ENCODE measurements at places on chromosomes 1 and 21.

DNA sequence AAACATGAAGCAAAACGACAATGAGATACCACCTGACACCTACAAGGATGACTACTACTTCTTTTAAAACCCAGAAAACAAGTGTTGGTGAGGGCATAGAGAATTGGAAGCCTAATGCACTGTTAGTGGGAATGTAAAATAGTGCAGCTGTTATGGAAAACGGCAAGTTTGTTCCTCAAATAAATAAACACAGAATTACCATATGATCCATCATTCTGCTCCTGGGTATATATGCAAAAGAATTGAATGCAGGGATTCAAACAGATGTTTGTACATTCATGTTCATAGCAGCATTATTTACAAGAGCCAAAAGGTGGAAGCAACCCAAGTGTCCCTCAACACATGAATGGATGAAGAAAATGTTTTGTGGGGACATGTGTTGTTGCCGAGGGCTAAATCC lies 1.4 kb upstream of the S100A8 start:
- no peak for DNase-seq

DNA sequence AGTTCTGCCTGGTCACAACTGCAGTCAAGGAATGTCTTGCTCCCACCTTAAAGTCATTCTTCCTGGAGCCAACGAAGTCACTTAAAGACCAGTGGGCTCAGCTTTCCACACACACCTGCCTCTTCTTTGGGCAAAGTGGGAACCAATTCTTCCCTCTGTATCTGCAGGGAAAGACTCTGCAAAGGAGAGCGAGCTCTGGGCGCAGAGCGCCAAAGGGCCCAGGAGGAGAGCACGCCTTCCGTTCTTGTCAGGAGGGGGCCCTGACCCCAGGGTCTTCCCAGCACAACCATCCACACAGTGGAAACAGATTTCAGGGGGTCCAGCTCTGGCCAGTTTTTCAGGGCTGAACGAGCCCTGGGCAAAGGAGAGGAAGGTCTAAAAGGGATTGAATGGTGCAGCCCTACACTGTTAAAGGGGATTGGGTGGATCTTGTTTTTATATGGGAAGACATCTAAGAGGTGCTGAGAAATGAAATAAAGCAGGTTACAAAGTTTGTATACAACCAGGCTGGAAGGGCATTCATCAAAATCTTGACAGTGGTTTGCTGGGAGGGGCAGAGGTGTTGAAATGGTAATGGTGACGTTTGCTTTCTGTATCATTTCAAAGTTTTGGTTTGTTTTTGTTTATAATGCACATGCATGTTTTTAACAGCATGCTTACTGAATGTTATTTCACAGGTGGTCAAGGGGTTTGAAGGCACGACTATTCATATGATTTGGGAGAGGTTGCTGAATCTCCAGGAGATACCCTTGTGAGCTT lies 6.8 kb upstream of the OLIG2 start:
- DNase-seq = no peak

DNA sequence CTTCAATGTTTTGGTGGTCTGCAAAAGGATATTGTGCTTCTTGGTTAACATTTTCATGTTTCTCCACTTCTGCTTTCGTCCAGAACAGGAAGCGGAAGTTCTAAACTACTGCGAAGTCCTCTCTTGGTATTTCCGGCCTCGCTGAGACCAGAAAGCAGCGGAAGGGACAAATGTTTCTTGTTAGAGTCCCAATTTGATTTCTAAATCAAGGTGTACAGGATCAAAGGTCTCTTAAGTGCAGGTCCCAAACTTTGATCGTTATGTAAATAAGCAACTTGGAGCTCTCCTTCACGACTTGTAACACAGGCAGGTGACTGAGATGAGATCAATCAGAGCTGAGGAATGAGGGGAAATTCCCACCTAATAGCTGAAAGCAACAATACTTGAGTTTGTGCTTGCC lies 40.1 kb upstream of the HMCN1 start:
- DNase-seq = no peak

DNA sequence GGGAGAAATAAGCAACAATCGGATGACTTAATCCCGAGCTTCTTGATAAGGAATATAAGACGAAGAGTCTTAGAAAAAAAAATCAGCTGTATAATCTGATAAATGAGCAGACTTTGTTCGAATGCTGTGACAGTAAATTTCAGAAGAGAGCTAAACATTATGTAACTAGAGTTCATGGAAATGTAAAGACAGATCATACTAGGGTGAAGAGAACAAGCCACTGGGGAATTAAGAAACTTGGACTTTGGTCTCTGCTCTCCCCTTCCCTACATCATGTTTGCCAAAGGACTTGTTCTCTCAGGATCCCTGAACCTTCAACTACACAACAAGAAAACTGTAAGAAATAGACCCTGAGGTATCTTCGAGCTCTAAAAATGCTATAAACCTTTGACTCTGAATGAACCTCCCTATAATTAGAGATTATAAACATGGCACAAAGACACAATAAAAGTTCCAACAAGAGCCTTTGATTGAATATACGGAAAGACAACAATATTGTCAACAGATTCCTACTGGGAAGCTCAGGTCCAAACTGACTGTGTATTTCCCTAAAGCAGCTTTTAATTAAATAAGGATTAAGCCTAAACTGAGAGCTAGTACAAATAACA lies 27.5 kb downstream of the FRRS1 start:
- DNase-seq = no peak

DNA sequence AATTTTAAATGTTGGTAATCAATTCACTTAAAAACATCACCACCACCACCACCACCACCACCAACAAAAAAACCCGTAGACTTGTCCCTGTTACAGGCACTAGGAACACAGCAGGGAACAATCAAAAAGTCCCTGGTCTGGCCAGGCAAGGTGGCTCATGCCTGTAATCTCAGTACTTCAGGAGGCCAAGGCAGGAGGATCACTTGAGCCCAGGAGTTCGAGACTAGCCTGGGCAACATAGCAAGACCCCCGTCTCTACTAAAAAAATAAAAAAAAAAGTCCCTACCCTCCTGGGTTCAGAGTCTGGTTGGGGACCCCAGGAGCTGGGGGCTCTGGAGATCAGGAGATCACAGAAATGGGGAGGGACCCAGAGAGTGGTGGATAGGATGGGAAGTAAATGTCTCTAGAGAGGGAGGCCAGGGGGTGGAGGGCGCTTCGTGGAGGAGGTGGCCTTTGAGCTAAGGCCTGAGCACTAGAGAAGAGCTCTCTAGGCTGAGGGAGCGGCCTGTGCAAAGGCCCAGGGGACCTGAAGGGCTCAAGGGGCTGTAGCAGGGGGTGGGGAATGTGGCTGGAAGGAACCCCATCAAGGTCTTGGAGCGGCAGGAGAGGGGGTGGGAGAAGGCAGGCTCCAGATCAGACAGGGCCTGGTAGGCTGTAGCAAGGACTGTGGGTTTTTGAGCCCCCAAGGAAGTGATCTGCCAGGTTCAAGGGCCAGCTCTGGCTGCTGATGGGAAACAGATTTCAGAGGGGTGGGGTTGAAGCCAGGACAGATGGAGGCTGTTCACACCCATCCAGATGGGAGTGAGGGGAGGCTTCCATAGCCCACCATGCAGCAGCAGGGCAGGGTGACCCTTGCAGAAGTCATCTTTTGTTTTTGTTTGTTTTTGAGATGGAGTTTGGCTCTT lies 24.8 kb upstream of the VPS13D start:
- no peak for DNase-seq

- DNase-seq = no peak
Measured at GRCh38 chr21:36120304-36120888, 14.5 kb upstream of the CBR3 start.

DNA sequence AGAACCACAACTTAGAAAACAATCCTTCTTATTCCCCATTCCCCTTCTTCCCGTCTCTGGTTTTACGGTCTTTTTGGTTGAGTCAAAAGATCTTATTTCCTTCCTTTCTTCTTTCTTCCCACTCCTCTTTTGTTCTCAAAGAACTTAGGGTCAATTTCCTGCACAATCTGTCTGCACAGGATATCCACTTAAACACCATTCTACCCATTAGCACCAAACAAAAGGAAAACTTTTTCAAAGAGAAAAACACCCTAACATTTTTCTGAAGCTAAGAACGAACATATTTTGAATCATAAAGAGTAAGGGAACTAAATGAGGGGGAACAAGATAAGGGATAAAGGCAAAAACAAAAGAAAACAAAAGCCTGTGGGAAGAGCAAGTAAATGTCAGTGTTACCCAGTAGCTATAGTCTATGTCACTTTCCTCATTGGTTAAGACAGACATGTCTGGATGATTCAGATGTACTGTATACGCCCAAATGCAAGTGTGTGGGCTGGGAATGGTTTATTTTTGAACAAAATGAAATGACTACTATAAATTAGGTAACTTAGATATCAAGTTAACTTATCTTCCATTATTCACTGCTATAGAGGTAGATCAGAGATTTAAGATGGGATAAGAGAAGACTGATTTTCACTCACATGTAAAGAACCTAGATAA lies 59.9 kb downstream of the TOR3A start:
- DNase-seq = no peak

- no peak for DNase-seq
Measured at GRCh38 chr1:176193023-176193422, 14.1 kb downstream of the COP1 start.

DNA sequence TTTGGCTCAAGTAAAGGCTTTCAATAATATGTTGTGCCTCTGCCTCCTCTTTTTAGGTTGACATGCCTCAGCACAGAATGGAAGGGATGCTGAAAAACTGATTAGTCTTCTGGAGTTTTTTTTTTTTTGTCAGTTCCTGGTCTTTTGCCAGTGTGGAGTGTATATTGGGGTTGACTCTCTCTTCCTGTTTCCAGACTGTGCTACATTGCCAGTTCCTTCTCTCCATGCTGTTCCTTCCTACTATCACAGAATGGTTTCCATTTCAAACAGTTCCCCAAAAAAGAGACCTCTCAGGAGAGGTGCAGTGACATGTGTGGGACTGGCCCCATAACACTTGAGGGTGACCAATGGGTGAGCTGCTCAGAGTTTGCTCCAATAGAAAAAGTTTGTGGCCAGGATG lies 101.7 kb upstream of the ETV3 start:
- DNase-seq = no peak

All from activated CD4-positive, CD25-positive, alpha-beta regulatory T cell (primary cell).